ELF-1 (cell line): ENCODE measurements at places on chromosomes 4 and X.

- DNase-seq = no peak
Observed at GRCh38 chr4:72768364-72768763, 199.3 kb upstream of the ADAMTS3 start.

- no peak for DNase-seq
Observed at GRCh38 chr4:152510349-152511147, 25.3 kb downstream of the FBXW7 start.

- no peak for DNase-seq
Observed at GRCh38 chrX:142036116-142036515, 132.4 kb downstream of the MAGEC1 start.

- no peak for DNase-seq
Observed at GRCh38 chr4:85414972-85415371, 60.0 kb upstream of the ARHGAP24 start.

GRCh38 chrX:150486011-150486410 is 82.4 kb upstream of the MTM1 start:
- peak; percentile 79 for DNase-seq

DNA sequence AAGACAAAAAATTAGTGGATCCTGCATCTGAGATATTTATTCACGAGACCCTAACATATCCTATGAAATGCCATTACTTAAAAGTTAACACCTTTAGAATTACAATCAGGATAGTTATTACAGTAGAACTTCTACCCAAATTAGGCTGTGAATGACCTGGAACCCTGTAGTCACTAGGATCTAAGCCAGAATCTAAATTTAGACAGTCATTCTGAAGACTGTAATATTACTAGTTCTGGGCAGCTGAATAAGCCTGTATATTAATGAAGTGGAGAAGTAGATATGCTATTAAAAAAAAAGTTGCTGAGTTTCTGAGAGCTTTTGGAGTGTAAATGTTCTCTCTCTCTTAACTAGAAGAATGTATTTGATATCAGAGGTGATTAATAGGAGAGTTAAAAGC is 67.0 kb downstream of the FAM13A start:
- no peak for DNase-seq

DNA sequence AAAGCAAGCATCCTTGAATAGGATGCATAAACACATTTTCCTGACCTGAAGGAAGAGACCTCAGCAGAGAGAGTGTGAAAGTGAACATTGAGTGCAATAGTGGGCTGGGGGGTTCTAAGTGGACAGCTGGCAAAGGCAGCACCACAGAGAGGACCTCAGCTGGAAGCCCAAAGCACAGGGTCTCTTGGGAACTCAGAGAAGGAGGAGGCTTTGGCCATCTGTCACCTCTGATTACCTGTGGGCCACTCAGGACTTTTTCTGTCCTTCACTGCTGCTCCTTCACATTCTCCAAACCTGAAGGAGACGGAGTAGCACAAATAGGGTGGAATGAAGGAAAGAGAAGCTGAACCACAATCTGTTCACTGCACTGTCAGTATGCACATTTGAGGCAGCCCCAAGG is 37.9 kb upstream of the FAT4 start:
- no peak for DNase-seq

GRCh38 chrX:1170243-1170642 is 42.2 kb downstream of the CRLF2 start:
- peak; percentile 67 for DNase-seq

DNA sequence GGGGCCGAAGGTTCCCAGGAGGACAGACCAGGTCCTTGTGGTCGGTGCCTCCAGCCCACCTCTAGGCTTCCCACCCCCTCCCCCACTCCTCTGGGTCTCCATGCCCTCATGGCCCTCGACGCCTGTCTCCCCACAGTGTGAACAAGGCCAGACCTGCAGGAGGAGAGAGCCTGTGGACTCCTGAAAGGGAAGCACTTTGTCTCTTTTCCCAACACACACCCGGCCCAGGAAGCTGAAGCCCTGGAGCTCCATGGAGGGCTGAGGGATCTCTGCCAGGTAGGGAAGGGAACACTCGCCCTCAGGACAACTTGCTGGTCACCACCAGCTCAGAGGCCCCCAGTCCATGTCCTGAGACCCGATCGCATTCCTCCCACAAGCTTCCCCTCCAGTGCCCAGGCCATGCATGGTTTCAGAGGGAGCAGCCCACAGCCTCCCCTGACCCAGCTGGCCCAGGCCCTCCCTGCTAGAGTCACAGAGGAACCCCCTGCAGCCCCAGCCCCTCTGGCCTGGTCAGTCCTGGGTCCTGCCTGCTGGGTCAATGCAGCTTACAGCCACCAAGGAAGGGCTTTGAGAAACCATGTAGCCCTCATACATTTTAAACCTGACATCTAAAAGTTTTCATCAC is 60.8 kb downstream of the ABLIM2 start:
- no peak for DNase-seq

GRCh38 chrX:134294548-134294947 is 57.6 kb downstream of the CCDC160 start:
- DNase-seq = no peak

- no peak for DNase-seq
Observed at GRCh38 chr4:43567644-43568043, 675.1 kb downstream of the GRXCR1 start.

DNA sequence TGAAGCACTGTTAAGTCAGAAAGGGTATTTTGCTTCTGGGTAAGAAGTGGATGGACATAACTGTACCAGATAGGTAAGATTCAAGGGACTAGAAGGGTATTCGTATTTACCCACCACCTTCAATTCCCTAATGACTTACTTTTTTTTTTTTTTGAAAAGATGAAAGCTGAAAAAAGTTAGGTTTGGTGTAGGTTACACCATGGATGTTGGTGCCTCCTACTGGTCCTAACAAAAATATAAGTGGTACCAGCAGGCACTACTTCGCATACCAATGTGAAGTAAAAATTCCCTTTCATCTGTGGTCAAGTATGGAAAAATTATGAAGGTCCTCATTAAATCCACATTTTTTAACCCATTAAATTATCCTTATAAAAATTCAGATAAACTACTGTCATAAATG is 7.2 kb downstream of the ANKRD17 start:
- DNase-seq = no peak

- DNase-seq = no peak
Observed at GRCh38 chr4:159606835-159607234, 504.0 kb downstream of the RAPGEF2 start.

DNA sequence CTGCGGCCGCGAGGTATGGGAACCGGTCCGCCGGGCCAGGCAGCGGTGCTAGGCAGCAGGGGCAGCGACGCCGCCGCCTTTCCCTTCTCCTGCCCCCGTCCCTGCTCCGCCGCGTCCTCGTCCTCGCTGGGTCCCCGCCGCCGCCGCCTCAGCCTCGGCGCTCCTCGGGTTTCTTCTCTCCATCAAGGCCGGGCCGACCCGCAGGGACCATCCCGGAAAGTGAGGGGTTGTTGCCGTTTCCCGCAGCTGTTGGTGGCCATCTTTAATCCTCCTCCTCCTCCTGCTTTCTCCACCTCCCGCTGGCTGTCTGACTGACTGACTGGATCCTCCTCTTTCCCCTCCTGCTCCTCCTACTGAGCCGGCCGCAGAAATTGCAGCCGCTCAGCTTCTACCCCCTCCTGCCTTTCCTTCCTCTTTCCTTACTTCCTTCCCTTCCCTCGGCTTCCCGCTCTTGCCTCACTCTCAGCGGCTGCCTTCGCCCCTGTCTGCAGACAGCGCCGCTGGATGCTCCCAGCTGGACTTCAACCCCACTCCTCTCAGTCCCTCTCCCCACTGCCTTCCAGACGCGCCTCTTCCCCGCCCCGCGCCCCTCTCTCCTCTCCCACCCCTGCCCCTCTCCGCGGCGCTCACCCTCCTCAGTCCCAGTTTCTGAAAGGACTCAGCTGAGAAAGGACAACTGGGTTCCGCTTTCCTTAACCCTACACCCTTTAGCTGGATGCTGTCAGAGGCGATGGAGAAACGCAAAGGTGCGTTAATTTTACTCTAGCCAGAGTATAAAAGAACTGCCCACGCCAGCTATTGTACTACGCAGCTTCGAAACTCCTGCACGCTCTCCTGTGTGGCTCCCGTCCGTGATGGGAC is at the start of gene WDFY3:
Gene WDFY3, minus strand, starts transcription at position 309 of the 861 bp plus-strand sequence. CDS start 106,099 bp downstream, outside the sequence.
- peak; percentile 92 for DNase-seq

DNA sequence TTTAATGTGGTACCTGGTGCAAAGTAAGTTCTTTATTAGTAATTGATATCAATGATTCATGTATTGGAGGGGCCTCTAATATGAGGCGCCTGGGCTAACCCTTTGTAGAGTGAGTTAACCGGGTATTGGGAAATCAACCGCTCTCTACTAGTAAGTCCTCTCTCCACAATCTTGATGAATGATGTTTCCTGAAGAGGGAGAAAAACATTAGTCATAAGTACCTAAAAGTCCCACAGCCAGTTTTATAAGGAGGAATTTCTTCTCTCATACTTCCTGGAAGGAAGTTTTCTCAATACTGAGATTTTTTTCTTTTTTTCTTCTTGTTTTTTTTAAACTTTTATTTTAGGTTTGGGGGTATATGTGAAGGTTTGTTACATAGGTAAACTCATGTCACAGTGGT is 62.3 kb downstream of the AGTR2 start:
- no peak for DNase-seq

- no peak for DNase-seq
Observed at GRCh38 chr4:182470215-182470614, 227.0 kb downstream of the TENM3 start.
